ENCODE measurements at places on chromosomes 16 and 17.

DNA sequence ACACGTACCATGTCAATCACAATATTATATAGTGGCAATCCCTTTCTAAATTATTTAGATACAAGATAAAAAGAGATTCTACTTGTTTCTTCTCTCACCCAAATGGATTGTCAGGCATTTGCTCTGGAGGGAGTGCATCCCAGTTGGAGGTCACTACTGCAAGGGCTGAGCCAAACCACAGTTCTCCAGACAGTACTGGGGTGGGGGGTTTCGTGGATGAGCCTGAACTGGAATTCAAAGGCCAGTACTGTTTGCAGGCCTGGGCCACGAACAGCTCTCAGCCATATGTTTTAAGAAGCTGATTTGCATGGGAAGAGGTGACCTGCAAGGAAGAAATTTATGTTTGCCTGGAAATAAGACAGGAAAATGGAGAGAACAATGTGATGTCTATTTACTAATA, 314.9 kb downstream of the PMP22 start:
- DNase-seq, result no peak

DNA sequence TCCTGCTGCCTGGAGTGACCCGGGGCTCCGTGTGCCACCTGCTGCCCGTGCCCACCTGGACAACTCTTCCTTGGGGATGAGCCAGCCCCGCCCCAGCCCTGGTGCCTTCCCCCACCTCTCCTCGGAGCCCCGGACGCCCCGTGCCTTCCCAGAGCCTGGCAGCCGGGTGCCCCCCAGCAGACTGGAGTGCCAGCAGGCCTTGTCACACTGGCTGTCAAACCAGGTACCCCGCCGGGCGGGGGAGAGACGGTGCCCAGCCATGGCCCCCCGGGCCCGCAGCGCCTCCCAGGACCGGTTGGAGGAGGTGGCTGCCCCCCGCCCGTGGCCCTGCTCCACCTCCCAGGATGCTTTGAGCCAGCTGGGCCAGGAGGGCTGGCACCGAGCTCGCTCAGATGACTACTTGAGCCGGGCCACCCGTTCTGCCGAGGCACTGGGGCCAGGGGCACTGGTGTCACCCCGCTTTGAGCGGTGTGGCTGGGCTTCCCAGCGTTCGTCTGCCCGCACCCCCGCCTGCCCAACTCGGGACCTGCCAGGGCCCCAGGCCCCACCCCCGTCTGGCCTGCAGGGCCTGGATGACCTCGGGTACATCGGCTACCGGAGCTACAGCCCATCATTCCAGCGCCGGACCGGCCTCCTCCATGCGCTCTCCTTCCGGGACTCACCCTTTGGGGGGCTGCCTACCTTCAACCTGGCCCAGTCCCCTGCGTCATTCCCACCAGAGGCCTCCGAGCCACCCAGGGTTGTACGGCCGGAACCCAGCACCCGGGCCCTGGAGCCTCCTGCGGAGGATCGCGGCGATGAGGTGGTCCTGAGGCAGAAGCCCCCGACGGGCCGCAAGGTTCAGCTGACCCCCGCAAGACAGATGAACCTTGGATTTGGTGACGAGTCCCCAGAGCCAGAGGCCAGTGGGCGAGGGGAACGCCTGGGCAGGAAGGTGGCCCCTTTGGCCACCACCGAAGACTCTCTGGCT, 38.4 kb downstream of the ARHGAP23 start:
- no peak for DNase-seq

DNA sequence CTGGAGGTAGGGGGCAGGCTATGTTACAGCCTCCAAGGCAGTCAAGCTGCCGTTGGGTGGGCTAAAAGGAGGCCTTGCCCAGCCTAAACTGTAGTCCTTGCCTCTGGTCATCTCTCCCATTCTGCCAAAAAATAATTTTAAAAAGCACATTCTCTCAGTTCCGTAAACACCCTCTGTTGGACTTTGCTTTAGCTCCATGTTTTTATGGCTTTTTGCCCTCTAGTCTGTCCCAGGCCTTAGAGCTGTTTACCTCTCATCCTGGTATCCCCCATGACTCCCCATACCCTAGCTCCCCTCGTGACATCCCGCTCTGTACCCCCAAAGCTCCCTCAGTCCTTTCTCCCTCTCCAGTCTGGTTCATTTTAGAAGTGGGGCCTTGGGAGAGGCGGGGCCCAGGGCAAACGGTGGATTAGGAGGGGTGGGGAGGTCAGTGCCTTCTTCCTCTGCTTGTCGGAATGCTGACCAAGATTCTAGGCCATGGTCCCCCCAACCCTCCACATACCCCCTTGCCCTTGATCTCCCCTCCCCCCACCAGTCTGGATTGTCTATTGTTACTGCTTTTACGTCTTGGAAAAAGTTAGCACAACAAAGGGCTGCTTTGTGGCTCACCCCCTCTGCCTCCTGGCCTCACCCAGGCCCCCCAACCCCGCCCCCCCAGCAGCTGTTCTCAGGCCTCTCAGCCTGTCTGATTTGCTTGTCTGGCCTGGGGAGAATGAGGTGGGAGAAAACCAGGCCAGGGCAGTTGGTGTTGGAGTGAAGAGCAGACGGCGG, 18.4 kb downstream of the GJD3 start:
- DNase-seq, result no peak

- no peak for DNase-seq
Measured at GRCh38 chr17:82929011-82929622, 89.3 kb upstream of the ZNF750 start.

GRCh38 chr17:3026856-3027751, 36.3 kb downstream of the OR1D5 start:
- no peak for DNase-seq

GRCh38 chr17:76997981-76998531, 129.9 kb downstream of the MGAT5B start:
- DNase-seq, result no peak

Measured in hematopoietic multipotent progenitor cell treated with erythropoietin and hydrocortisone succinate and interleukin-3 and kit ligand, for 15 days (in vitro differentiated cells).